Stimulated activated CD8-positive, alpha-beta memory T cell treated with anti-CD3 and anti-CD28 coated beads, Interleukin-15, amount 100 ng/mL, for 48 hours (primary cell): ENCODE measurements at places on chromosomes 3 and 15.

- DNase-seq: no peak
Measured at GRCh38 chr15:60126661-60127060, 122.5 kb downstream of the FOXB1 start.

DNA sequence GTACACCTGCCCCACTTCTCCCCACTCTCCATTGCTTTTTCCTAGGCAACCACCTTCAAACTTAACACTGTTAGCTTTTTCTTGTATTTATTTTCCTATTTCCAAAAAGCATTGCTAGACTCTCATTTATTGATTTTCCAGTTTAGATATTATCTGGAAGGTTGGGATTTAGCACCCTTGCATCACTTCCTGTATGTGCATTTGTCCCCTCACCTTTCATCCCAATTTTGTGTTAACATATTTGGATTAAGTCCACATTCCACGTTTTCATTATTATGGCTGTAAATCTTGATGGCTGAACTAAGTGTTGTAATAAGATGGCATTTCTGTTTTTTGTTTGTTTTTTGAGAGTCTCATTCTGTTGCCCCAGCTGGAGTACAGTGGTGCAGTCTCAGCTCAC lies 109.7 kb downstream of the TBC1D2B start:
- DNase-seq: no peak

DNA sequence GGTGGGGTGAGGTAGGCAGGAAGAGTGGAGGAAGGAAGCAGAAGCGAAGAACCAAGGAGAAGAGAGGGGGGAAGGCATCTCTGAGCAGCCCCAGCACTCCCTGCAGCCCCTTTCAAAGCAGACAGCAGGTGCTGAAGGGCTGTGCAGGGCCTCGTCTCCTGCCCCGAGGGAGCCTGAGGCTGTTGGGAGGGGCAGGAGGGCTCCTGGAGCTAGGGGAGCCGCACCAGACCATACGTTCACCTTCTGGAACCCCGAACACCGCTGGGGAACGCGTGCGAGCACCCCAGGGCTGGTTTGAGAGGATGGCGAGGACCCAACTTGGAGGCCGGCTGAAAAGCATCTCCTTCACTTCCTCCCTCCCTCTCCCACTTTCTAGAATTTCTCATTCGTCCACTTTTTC lies 259.8 kb downstream of the FAM43A start:
- no peak for DNase-seq

DNA sequence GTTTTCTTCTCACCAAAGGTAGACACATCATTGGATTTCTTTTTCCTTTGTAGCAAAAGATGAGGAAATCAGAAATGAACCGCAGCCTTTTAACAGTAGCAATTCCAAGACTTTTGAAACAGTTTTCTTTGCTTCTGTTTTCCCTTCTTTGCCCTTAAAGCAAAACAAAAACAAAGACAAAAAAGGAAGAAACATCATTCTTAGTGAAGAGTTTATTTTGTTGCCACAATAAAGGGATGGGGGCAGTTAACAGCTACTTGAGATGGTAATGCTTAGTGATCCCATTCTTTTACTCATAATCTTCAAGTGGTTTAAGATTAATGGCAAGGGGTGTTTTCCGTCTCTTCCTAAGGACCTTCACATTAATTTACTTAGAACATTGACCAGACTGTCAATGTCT lies 218.8 kb downstream of the MEIS2 start:
- no peak for DNase-seq

DNA sequence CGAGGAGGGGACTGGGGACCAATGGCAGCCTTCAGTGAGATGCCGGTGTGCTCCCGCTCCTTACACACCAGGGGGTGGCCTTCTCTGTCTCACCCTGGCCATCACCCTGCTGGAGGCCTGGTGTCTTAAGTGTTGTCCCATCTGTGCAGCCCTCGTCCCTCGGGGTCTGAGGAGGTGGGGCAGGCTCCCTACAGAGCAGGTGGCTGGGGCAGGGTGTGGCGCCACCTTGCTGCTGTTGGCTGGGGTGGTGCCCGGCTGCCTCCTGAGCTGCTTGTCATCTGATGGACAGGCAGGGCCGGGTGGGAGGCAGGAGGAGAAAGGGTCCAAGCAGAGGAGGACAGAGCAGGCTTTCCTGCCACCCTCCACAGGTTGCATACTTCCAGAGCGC lies 25.9 kb downstream of the PTPN23 start:
- DNase-seq: no peak

DNA sequence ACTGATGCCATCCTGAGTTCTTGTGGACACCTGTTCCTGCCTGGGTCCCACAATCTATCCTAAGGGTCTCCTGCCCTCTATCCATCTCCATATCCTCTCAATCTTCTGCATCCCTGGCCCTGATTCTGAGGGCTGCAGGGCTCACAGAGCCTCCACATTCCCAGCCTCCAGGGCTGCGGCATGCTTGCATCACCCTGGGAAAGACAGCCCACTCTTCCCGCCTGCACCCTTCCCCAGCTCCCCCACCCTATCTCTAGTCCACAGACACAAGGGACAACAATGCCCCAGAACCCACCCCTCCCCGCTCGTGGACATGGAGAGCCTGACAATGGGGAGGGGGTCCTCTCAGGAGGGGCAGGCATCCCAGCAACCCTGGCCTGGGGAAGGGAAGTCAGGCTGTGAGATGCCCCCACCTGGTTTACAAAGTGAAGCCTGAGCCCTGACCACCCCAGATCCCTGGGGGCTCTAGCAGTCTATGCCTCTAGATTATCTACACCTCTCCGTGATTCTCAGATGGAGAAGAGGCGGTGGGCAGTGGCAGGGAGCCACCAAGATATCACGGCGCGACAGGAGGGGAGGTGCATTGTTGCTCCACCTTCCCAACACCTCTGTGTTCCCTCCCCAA lies 10.3 kb downstream of the SEMA3G start:
- DNase-seq: no peak

DNA sequence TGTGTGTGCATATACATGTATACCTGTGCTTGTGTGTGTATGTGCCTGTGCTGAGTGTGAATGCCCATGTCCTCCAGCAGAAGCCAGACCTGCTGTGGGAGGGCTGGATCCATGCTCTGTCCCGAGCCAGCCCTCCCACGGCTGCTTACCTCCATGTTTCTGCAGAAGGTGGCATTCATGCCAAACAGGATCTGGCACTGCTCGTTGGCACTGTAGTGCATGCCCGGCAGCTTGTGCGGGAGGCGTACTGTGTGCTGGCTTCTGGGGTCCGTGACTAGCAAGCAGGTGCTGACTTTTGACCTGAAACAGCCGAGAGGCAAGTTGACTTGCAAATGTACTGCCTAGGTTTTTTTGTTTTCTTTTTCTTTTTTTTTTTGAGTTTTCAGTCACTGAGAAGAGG lies 189.3 kb downstream of the ADAMTS17 start:
- no peak for DNase-seq

- DNase-seq: no peak
Measured at GRCh38 chr3:61805510-61806080, 244.2 kb downstream of the PTPRG start.

DNA sequence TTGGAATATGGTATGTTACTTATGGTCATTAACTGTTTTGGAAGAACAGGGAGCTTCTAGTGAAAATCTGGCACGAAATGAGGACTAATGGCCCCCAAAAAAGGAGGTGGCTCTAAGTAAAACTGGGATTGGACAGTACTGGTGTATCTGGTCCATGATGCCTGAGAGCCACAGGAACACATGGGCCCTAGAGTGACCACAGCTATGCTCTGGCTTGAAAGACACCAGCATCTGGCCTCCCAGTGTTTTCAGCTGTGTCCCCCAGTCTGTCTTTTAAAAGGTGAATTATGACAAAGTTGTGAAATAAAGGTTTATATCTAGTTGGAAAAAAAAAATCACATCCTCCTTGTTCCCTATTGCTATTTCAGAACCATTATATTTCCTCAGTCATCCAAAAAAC lies 64.5 kb downstream of the GSK3B start:
- DNase-seq: no peak

DNA sequence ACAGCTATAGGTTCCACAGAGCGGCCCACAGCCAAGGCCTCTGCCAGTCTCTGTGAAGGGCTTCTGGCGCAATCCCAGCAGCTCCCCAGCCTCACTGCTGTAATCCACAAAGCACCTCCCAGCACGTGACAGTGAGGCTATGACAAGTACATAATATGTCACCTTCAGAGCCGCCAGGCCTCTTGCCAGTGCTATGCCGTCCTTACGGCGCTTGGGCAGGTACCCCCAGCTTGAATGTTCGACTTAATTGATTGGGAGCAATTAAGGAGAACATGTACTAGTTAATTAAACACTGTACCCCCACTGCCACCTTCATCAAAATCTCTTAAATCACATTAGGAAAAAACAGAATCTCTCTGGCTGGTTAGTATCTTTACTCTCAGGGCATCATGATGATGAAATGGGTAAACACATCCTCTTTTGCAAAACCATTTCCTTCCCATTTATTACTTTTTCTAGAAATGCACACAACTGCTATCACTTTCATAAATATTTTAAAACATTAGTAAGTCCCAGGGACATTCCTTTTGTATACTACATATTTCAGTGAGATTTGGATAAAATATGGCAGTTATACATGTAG lies 169.9 kb downstream of the XXYLT1 start:
- DNase-seq: no peak

GRCh38 chr3:58434168-58434504 lies 504 bp upstream of the PDHB start:
- DNase-seq: no peak

- DNase-seq: no peak
Measured at GRCh38 chr3:137110392-137110996, 152.7 kb downstream of the IL20RB start.

DNA sequence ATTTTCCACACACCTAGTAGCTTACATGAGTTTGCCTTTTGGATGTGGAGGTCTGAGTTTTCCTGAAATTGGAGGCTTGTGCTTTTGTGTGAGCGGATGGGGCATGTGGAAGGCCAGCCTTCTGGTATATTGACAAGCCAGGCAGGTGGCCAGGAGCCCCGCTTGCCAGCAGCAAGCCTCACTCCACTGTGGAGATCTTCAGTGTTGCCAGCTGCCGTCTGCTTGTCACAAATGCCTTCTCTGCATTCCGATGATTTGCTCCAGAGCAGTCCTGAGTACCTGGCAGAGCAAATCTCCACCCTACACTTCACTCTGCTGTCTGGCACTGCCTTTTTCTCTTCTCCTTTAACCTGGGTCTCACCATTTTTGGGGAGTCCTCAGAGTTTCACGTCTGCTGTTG lies 29.1 kb upstream of the CHST2 start:
- DNase-seq: no peak

DNA sequence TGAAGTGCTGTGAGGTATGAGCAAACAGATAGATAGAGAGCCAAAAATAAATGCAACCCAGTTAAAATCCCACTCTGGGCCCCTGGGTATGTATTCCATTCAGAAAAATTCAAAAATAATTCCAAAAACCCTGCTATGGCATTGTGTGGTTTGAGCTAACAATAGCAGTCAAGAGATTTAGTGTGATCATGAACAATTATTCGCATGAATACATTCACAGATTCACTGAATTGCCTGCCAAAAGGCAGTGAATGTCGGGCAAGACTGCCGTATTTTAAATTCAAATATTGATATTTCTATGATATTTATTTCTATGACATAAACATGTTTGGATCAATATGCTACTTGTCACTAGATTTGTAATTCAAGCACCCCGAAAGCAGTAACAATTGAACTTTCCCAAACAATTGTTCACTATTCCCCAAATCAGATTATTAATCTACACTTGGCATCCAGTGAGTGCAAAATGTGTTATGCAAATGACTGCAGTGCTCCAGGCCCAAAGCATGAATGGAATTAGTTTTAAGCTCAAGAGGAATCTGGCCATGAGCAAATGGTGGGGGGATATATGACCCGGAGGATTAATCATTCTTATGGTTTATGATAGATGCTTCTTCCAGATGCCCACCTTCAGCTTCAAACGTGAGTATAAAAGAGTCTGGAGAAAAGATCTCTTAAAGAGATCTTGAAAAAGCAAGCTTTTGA lies 417.0 kb upstream of the MEIS2 start:
- no peak for DNase-seq

GRCh38 chr3:173096994-173097785 lies 43.8 kb downstream of the SPATA16 start:
- DNase-seq: no peak

GRCh38 chr15:71757741-71758530 lies 52.4 kb upstream of the NR2E3 start:
- no peak for DNase-seq

- DNase-seq: no peak
Measured at GRCh38 chr3:159171333-159171732, 369.5 kb downstream of the MFSD1 start.

- DNase-seq: peak; percentile 25
Measured at GRCh38 chr3:118882353-118882947, 152.2 kb downstream of the IGSF11 start.

GRCh38 chr3:52054661-52055511 lies 1.5 kb downstream of the DUSP7 start:
- no peak for DNase-seq

GRCh38 chr3:155519078-155519477 lies 225.6 kb upstream of the STRIT1 start:
- no peak for DNase-seq

DNA sequence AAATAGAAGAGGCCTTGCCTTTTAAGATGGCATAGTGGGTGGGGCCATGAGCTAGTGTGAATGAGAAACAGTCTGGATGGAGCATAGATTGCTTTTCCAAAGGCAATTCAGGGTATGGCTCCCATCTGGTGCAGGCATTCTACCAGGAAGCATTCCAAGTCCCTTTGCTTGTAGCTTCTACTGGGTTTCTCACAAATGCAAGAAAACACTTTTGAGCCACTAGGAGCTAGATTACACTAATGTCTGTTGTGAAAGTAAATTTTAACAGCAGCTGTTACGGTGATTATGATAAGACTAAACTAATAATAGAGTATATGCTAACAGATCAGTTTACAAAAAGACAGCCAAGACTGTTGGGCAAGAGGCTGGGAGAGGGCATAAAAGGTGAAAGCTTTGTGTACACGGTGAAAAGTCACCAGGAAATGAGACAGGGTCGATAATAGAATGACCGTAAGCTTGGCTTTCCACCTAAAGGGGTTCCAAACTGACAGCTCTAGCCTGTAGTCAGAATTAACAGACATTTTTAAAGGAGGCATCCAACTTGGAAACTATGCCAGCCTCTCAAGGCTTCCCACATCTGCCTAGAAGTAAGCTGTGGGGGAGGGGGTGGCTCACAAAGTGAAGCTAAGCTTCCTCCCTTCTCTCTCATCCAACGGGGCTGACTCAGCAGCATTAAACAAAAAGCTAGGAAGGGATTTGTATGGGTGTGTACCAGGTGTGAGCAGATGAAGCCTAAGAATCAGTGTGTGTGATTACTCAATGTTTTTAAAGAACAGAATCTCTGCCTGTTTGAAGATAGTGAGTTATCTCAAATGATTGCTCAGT lies 61.1 kb upstream of the GPD1L start:
- DNase-seq: no peak

DNA sequence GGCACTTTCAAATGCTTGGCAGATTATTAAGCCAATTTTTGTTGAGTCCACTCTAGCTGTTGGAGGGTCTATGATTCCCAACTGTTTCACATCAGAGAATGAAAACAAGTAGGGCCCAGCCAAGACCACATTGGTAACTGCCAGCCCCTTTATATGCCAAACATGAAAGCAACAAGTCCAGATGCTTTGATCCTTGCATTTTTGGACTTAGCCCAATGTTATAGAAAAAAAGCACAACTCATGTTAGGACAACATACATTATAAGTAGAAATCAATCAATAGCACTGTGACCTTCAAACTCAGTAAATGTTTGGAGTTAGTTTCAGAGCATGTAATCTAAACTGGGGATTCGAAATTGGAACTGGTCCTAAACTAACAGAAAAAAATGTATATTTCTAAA lies 674.7 kb downstream of the MECOM start:
- DNase-seq: no peak

- no peak for DNase-seq
Measured at GRCh38 chr3:197149-197827, 725 bp downstream of the CHL1 start.
